ENCODE measurements at places on chromosomes 6 and 20. TPM values are rescaled to one million over a fixed set of nuclear protein-coding genes. Genes with fewer than 3 reads are reported as not detected.

Gene TSBP1
- not detected for total RNA-seq

DNA sequence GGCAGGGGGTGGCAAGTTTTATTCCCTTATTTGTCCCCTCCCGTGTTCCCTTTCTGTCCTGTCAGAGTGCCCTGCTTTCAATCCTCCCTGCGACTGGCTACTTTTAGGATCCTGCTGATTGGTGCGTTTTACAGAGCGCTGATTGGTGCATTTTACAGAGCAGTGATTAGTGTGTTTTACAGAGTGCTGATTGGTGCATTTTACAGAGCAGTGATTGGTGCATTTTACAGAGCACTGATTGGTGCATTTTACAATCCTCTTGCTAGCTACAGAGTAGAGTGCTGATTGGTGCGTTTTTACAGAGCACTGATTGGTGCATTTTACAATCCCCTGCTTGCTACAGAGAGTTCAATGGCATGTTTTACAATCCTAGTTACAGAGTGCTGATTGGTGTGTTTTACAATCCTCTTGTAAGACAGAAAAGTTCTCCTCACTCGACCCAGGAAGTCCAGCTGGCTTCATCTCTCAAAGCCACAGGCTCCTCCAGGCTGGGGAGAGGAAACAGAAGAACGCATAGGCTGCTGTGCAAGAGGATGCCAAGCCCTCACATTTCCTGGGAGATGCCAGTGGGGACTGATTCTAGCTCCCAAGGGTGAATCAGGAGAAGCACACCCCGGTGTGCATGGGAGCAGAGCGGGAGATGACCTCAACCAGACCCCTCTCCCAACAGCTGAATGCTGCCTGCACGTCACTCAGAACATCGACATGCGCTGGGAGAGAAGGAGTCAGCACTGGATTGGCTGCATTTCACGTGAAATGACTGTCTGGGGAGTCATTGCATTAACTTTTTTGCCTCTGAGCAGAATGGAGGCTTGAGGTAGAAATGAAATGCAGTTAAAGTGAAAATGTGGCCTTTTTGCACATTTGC is 48.3 kb upstream of the SLC22A23 start:
- DNase-seq = no peak

- DNase-seq = no peak
Measured at GRCh38 chr6:73688351-73688750, 7.7 kb upstream of the CD109 start.

DNA sequence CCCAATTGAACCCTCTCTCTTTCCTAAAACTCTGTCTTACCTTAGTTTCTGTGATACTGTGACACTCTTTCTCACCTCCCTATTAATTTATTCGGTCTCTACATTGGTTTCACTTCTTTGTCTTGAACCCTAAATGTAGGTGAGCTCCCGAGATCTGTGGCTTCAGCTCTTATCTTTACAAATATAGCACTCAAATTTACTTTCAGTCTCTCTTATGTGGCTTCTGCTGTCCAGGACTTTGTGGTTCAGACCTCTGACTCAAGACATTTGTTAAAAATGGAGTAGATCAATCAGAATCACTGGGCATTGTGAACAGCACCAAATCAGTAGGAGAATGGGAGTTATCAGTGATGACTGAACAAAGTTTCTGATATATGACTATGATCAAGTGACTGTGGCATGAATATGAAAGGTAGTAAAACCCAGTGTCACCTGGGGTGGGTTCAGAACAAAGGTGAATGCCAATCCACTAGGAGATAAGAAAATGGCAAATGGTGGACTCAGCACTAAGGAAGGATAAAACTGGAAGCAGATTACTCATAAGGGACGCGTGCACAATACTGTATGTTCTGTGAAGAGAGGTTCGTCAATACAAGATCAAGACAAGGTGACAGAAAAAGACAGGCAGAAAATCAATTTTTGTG is 27.2 kb downstream of the IL17F start:
- DNase-seq = no peak

DNA sequence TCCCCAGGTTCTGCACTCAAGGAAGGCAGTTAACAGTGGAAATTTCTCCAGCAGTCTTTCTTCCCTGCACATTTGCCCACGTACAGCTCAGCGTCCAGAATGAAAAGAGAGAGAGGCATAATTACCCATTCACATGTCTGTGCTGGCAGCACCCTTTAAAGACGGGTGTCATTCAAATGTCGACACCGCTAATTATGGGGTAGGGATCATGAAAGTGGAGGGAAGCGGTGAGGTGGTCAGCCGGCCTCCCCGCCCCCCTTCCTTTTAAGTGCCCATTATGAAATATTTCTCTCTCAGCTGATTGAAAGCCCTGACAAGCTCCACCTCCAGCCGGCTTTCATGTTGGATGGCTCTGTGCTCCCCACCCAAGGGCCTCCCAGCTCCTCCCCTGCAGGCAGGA is 246.1 kb downstream of the BMP7 start:
- DNase-seq = no peak

GRCh38 chr6:28794175-28795002 is 129.4 kb downstream of the TRIM27 start:
- DNase-seq = peak; percentile 72
